M059J (cell line): ENCODE measurements at places on chromosomes 2 and 18. TPM values are rescaled to one million over a fixed set of nuclear protein-coding genes. Genes with fewer than 3 reads are reported as not detected.
A peak's percentile ranks its signal among the peaks of the same experiment; 100 is the strongest.

DNA sequence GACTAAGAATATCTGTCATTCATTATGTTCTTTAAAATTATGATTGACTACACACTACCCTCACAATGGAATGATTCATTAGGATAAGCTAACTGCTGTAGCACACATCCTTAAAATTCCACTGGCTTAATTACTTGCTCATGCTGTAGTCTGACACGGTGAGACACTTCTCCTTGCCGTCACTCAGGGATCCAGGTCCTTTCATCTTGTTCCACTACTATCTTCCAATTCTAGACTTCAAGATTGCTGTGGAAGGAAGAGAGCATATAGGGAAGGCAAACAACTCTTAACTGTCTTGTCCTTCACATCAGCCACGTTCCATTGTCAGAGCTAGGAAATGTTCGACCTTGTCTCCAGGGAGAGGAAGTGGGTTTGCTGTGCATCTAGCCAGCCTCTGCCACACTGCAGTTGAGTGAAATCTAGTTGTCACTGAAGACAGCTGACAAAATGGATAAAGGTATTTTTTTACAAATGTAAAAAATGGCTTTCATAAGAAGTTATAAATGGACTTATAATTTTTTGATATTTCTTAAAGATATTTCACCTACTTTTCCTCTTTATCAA is 30.1 kb downstream of the GREB1L start:
- no peak for DNase-seq

GRCh38 chr2:68458981-68459380 is 8.1 kb downstream of the FBXO48 start:
- DNase-seq, result no peak

GRCh38 chr18:73679941-73680712 is 467.5 kb downstream of the FBXO15 start:
- peak; percentile 66 for DNase-seq

DNA sequence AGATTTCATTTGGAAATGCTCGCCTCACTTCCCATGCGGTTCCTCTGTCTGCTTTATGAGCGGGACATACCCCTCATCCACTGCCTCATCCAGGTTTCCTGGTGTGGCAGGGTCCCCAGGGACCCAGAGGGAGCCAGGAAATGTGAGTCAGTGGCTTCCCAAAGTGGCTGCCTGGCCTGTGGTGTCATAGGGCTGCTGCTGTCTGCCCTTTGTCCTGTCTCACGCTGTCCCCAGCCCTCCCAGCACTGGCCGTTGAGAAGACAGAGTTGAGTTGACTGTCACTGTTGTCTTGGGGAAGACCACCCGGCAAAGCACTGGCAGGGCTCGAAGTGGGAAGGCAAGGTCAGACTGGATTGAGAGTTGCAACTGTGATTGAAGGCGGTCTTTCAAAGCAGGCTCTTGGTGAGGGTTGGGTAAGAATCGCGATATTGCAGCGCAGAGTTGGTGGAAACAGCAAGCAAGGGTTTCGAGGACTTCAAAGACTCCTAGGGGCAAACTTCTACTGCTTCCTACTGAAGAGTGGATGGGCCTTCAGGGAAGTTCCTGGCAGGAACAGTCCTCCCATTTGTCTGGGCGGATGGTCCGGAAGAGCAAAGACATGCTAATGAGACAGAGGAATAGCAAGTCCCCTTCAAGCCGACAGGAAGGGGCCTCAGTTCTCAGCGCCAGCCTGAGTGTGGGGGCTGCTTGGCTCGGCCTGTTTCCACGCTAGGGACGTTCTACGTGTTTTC is 33.9 kb downstream of the RAB31 start:
- DNase-seq, result peak; percentile 68

DNA sequence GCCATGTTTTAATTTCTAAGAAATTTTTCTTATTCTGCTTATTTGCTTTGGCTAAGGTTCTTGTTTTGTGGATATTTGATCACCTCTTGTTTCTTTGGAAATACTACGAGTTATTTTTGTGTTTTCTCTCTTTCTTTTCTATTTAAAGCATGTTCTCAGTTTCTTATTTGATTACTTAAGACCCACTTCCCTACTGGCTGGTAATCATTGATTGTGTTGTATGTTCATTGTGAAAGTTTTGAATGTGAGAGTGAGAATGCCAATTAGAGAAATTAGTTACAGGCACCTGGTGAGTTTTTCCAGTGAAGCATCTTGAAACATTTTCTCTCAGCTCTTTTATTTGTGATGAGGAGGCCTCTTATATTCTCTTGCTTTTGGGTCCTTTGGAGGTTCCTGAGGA is 226.7 kb upstream of the MC4R start:
- DNase-seq, result no peak

GRCh38 chr2:80378-80777 is 34.1 kb upstream of the FAM110C start:
- DNase-seq, result no peak

DNA sequence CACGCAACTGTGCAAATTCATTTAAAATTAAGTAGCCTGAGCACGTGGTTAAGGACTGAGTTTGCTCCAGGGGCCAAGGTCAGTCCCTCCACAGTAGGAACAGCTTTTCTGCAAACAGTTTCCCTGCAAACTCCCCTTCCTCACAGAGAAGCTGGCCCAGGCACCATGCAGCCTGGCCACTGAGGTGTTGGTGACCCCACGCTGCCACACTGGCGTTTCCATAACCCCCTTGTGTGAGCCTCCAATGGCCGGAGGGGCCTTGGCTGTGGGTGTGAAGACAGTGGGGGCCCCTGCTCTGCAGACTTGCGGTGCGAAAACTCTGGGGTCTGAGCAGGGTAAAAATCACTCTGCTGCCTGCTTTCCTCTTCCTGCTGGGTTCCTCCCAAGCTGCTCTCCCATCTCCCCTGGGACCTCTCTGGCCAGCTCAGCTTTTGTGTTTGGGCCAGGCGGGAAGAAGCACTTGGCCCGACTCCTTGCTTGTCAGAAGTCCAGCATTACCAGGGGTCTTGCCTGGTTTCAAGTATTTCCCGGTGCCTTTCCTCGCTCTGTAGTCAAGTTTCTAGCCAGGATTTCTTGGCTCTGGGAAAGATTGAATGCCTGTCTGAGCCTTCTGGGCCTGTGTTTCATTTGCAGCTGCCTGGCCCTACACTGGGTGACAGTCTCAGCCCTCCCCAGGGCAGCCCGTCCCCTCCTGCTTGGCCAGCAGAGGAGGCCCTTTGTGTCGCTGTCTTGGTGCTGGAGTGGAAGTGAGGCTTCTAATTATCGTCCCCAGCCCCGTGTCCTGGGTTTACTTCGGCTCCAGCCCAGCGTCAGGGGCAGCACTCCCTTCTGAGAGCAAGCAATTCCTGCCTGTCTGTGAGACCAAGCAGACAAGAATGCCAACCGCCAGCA is 131.4 kb upstream of the SLC1A4 start:
- DNase-seq, result no peak

DNA sequence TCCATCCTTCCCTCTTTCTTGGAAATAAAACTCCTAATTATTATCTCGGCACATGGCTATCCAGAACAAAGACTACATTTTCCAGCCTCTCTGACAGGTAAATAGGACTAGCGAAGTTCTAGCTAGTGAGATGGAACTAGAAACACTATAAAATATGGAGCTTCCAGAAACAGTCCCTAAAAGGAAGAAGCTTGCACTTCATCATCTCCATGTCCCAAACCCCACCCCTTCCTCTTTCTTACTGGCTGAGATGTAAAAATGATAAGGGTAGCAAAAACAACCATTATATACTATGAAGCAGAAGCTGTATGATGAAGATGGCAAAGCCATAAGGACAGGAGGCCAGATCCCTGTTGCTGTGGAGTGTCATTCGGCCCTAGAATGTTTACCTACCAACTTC is 11.7 kb upstream of the ACTR2 start:
- no peak for DNase-seq

DNA sequence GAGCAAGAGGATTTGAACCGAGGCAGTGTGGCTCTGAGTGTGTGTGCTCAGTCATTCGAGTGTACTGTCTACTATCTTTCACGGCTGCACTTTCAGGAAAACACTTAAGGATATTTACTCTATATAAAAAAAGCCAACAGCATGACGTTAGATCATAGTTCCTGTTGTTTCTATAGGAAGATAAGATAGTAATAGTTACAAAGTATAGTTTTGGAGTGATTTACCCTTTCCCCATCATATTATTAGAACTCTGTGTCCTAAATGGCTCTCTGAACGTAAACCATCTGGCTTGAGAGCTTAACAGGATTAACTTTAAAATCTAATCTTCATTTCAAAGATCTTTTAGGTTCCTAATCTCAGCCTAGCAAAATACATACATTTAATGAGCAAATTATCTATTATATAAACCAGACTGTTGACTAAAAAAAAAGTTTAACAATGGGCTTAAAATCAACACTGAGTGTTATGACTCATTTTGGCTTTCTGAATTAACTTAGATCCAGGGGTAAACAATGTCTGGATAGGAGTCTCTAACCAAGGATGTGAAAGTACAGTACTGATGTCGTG is 150.3 kb upstream of the DNMT3A start:
- DNase-seq, result peak; percentile 57

GAD1 gene
- total RNA-seq, result 3.0 and 3.6 TPM in 2 replicates

- DNase-seq, result no peak
These were observed 103.0 kb upstream of the AGAP1 start for GRCh38 chr2:235390816-235391194.

SYT4 gene
- 0.15 and 0.67 TPM in 2 replicates for total RNA-seq
